ENCODE measurements at places on chromosomes 2 and 18.

GRCh38 chr18:41783879-41784278, 171.2 kb upstream of the PIK3C3 start:
- no peak for DNase-seq

GRCh38 chr2:218035463-218036100, 32.8 kb upstream of the TNS1 start:
- DNase-seq: no peak

DNA sequence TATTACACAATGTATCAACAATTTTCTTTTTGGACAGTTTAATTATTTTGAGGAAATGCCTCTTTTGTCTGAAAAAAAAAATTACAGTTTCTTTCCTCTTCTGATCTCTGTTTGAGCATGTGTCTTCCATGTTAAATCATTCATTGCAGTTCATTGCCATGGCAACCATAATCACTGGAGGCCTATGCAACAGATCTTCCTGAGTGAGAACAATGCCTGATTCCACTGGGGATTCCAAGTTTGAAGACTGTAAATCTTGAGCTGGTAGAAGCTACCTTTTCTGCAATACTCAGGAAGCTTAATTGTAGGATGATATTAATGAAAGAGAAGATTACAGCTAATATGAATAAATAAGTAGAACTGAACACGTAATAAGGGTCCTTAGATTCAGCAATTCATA, 721.4 kb upstream of the CNTNAP5 start:
- no peak for DNase-seq

DNA sequence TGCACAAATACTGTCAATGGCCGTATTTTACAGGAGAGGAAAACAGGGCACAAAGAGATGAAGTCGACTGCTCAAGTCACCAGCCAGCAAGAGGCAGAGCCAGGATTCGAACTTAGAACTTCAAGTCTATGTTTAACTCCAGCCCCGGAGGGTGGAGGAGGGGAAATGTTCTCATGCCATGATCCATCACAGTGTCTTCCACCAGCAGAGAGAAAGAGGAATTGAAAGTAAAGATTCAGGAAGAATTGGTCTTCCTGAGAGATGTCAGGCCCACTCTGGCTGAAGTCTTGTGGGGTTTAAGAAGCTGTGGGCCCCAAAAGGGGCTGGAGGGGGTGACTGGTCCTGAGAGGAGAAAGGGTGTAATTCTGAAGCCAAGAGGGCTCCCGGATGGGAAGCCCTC, 260.0 kb downstream of the TNS1 start:
- DNase-seq: peak; percentile 77

DNA sequence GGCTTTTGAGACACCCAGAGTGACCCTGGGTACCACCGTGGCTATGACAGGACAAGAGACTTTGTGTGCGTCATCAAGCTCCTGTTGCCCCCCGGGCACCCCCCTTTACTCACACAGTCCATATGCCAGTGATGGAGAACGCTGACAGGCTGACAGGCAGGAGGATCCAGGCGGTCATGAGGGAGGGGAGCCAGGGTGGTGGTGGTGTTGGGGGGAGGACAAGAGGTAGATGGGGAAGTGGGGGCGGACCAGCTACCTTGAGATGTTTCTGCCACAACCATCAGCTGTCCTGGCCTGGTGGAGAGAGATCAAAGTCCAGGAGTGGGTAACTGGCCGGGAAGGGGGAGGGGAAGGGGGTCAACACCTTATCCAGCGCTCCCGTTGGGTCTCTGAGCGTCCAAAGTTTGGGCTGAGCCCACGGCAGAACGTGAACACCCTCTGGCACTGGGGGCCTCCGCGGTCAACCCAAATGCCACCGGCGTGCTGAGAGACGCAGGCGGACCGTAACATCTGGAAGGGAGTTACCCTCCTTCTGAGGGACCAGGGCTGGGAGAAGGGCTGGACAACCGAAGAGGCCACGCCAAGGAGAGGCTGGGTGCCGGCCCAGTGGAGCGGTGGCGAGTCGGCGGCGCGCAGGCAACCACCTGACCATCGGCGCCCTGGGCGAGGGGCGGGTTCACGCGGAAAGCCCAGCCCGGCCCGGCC, 575 bp downstream of the TMEM150A start:
- peak; percentile 30 for DNase-seq

DNA sequence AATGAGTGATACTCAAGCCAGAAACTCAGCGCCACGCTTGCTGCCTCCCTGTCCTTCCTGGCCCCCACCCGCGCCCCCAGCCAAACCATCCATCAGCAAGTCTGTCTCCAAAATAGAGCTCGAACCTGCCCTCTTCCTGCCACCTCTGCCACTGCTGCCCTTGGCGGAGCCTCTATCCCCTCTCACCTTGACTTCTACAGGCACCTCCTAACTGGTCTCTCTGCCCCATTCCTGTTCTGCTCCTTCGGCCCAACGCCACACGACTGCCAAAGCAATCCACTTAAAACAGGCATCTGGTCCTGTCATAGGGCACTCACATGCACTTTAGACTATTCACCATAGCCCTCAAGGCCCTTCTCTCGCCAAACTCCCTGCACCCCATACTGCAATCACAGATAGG, 210.3 kb upstream of the SMAD2 start:
- DNase-seq: no peak

DNA sequence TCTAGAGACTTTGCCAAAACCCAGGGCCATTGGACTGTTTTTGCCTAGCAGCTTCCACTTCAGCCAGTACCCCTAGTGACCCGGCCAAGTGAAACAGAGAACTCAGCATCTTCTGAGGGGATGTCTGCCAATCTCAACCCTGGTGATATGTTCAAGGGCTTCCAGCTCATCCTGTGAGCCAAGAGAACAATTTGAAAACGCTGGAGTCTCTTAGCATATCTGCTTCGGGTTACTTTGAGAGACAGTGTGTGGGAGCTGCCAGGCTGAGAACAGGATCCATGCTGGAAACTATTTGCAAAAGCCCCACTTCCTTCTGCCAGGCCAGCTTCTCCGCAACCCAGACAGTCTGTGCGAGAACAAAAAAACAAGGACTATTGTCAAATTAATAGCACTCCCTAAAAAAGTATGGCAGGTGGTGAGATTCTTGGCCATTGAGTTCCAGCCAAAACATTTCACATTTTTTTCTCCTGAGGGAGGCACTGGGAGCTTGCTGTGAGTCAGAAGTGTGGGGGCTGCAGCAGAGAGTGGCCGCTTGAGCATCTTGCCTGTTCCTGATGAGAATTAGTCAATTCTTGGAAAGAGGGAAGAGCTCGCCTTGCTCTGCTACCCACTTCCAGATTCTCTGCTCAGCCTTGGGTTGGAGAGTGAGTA, 395.6 kb upstream of the TRIB2 start:
- DNase-seq: peak; percentile 54

DNA sequence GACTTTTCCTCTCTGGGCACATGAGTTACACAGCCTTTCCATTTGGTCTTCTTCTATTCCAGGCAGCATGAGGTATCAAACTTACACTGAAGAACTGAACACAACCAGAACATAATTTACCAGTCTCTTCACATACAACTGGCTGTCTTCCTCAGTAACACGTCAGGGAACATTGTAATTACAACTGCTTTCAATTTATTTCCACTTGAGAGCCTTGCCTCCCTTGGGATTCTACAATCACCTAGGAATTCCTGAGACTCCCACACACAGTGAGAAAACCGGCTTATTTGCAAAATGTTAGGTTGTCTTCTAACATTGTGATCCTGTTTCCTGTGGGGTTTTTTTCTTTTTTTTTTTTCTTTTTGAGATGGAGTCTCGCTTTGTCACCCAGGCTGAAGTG, 149.9 kb downstream of the TMX3 start:
- DNase-seq: no peak

DNA sequence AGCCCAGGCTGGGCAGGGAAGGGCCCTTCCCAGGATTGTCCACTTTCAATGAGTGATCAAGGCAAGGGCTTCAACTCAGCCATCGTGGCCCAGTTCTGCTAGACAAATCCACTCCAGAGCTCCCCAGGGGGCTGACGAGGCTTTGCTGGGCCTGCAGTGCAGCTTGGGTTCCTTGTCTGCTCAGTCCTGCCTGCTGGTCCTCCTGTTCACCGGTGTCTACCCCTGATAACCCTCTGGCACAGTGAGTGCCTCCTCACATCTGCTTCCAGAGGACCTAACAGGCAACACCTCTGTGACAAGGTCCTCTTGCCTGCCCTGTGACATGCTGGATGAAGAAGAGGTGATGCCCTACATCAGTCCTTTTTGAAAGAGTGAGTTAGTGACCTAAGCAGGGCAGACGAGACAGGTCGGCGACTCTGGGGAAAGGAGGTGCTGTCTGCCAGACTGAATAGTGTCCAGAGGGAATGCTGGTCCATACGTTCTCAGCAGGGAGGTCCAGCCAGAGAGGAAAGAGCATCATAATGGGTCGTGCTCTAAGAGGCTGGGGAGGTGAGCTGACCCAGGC, 20.9 kb upstream of the KCNF1 start:
- no peak for DNase-seq

- no peak for DNase-seq
These were observed 40.6 kb upstream of the ZC3H15 start for GRCh38 chr2:186445506-186445905.

- DNase-seq: no peak
These were observed 26.5 kb downstream of the SLC4A5 start for GRCh38 chr2:74316627-74317295.

GRCh38 chr2:139357972-139358371, 577.8 kb upstream of the NXPH2 start:
- no peak for DNase-seq

GRCh38 chr2:138698428-138698827, 81.8 kb downstream of the NXPH2 start:
- no peak for DNase-seq

DNA sequence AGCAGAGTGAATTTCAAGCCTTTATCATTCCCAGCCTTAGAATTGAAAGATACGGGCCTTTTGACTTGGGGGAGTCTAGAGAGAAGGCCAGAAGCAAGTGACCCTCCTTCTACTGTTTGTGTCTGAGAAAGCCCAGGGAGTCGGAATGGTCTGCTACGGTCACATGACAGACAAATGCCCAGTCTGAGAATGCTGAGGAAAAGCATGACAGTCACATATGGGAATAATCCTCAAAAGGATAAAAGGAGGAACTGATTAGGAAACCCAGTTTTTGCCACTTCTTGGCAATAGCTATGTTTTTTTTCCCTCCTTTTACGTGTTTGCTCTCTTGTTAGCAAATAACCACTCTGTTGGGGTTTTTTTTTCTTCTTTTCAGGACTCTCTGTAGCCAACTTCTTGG, 38.1 kb upstream of the HNRNPA3 start:
- peak; percentile 71 for DNase-seq

GRCh38 chr2:72113847-72114692, 33.6 kb downstream of the CYP26B1 start:
- DNase-seq: no peak

- DNase-seq: no peak
These were observed 104.5 kb downstream of the TDRD15 start for GRCh38 chr2:21228041-21228895.

DNA sequence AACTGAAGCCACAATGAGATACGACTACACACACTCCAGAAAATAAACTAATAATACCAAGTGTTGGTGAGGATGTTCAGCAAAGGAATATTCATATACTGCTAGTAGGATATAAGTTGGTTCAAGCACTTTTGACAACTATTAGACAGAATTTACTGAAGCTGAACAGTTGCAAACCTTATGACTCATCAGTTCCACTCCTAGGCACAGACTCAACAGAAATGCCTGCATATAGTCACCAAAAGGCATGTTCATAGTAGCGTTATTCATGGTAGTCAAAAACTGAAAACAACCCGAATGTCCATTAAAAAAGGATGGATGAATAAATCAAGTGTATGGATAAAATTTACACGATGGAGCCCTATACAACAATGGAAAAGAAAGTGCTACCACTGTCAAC, 232.0 kb downstream of the ANAPC1 start:
- DNase-seq: no peak

DNA sequence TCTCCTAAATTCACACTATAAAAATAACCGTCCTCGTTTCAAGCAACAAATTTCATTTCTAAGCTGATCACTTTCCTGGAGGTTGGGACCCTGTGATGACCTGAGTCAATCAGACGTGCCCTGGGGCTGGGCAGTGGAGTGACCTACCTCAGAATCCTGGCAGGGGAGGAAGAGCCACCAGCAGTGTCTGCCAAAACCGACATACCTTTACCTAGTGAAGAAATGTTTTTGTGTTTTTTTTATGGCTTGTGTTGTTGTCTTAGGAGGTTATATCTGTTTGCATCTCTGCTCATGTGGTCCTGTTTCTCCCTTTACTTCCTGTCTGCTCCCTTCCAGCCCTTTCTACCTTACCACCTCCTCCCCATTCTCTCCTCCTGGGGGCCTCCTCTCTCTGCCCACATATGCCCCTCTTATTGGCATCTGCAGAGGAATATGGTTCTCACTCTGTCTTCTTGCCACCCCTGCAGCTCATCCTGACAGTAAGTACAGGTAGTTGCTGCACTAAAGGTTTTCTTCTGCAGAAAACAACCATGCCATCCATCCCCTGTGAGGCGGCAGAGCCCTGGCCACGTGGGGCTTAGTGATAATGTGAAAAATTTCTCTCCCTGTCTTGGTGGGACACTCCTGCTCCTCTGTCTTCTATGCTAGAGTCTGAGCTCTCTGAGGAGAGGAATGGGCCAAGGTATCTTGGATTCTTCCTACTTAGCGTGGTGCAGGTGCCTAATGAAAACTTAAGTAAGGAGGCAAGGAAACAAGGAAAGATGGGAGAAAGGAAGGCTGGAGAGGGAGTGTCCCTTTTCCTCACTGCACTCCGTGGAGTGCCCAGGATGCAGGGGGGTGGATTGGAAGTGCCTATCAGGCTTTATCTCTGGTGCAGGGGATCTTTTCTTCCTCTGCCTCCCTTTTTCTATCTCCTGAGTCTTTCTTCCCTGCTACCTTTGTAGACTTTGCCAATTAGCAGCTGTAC, 15.4 kb downstream of the ACOXL start:
- DNase-seq: no peak

DNA sequence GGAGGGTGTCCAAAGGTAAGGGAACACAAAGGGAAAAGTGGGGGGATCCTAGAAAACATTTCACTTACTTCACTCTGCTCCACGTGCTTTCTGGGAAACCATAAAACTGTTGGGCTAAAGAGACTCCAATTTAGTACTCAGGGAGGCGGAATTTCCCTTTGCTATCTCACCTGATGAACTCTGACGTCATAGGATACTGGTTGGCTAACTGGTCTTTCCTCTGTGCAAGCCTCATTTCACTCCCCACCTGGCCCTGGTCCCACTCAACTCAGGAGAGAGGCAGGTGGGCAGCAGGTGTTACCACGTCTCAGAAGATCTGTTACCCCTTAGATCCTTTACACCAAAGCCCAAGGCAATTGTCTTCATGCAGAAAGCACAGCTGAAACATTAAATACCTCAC, 51.8 kb upstream of the PMAIP1 start:
- DNase-seq: no peak

DNA sequence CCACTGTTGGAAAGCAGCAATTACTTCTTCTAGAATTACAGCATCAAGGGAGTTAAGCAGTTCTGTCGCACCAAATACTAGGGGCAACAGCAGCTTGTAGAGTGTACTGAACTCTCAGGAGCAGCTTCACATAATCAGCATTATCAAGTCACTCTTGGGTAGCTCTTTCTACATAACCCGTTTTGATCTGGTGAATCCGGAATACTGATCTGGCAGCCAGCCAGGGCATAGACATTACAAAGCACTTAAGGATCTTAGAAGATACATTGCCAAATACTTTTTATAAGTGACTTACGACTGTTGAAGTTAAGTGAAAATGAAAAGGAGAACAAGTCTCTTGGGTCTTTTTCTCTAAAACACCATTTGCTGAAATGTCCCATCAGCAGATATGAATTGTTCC, 73.2 kb upstream of the NETO1 start:
- DNase-seq: no peak

- no peak for DNase-seq
These were observed 1.7 kb upstream of the RTTN start for GRCh38 chr18:70207181-70207580.
